Renal cortex interstitium (tissue), 15 donors: ENCODE measurements at places on chromosomes 13 and 19.

DNA sequence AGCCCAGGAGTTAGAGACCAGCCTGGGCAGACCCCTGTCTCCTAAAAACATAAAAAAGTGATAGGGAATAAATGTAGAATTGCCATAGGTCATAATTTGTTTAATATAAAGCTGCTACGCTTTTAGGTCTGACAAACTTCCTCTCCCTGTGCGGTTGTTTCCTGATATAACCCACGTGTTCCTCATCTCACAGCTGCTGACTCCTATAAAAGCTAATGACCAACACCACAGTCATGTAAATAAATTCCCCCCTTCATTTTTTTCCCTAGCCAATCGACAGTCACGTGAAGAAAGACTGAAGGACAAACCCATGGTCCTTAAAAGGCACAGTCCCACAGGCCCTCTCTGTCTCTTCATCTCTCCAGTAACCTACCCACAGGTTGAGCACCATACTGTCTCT, 27.5 kb downstream of the ZNF266 start:
- DNase-seq = no peak

- DNase-seq = no peak
These were observed 2.4 kb downstream of the TOMM40 start for GRCh38 chr19:44893332-44894051.

DNA sequence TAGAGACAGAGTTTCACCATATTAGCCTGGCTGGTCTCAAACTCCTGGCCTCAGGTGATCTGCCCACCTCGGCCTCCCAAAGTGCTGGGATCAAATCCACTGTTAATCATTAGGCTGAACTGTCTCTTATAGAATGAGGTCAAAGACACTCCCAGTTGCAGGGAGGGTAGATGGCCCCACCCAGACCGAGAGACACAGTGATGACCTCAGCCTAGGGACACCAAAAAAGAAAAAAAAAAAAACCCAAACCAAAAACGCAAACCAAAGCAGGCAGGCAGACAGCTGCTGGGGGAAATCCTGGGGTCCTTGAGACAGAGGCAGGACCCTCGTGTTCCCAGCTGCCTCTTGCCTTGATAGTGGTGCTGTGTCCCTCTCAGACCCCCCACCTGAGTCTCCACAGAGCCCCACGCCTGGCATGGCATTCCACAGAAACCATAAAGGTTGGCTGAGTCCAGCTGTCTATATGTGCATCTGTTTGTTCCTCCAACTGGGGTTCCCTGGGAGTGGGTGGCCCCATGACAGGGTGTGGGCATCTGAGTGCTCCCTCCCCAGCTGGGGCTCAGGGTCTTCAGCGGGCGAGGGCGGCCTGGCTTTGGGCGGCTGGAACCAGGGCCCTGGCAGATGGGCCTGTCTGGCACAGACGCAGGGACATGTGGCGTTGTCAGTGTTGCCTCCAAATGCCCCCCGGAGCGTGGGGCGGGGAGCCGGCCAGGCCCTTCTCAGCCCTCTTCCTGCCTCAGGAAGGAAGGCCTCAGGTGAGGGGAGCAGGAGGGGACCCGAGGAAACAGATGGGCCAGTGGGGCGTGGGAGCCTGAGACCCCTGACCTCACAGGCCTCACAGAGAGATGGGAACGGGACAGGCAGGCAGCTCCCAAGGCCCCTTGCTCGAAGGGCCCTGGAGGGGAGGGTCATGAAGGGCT, 5.2 kb downstream of the DAND5 start:
- DNase-seq = no peak

DNA sequence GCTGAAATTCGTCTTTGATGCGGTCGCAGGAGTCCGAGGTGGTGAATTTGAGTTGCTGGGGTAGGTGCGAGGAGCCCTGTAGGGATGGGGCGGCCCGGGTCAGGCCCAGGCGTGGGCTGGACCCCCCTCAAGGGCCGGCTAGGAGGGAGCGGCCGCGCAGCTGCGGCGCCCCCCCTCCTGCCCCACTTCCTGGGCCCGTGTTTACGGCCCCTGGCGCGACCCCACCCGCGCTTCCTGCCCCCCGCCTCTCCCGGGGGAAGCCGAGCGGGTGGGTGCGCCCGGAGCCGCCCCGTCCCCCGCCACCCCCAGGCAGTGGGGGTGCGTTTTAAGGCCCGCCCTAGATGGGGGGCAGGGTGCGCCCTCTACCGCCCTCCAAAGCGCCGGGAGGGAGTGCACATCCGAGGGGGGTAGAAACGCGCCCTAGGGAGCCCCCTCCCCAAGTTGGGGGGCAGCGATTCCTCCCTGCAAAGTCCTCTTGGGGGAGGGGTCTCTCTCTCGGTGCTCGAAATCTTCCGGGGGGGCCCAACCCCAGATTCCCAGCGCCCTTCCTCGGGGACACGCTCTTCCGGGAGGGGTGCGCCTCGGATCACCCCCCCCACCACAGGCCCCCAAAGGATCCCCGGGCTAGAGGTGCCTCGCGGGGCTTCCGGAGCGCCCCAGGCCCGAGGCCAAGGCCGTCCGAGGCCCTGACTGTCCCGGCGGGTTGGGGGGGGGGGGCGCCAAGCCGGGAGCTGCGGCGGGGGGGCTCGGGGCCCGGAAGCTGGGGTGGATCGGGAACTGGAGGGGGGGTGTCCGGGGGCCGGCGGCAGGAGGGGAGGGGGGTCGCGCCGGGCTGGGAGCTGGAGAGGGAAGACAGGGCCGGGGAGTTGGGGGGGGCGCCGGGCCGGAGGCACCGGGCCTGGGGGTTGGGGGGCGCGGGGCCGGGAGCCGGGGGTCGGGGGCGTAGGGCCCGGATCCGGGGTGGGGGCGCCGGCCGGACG, 823 bp downstream of the TLE5 start:
- no peak for DNase-seq
